ENCODE measurements at places on chromosomes 12 and 14.

- DNase-seq: no peak
These were observed 257.1 kb upstream of the NPAS3 start for GRCh38 chr14:32681598-32681997.

- DNase-seq: no peak
These were observed 30.3 kb downstream of the CD9 start for GRCh38 chr12:6230321-6231110.

DNA sequence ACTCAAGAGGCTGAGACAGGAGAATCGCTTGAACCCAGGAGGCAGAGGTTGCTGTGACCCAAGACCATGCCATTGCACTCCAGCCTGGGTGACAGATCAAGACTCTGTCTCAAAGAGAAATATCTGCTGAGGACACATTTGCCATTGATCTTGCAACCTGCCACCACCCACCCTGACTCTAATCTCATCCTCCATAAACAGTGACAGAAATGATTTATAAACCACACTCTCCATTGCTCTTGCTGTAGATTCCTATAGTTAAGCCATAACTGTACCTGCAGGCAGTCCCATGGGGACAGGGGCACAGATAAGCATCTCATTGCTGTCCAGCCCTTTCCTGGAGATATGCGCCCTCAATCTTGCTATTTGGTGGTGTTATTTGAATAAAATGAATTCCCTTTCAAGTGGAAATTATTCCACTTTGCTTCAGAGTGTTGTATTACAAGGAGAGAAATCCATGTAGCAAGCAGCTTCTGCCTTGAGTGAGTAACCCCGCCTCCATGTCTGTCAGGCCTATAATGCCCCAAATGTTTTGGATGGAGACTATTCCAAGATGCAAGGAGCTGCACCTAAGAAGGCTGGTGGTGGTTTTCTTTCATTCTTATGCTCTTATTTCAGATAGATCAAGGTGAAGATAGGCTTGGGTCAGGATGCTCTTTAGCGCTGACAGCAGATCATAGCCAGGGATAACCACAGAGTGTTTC, 3.0 kb upstream of the ZDHHC22 start:
- DNase-seq: no peak

- no peak for DNase-seq
These were observed 60.9 kb upstream of the TMEM263 start for GRCh38 chr12:106894774-106895173.

DNA sequence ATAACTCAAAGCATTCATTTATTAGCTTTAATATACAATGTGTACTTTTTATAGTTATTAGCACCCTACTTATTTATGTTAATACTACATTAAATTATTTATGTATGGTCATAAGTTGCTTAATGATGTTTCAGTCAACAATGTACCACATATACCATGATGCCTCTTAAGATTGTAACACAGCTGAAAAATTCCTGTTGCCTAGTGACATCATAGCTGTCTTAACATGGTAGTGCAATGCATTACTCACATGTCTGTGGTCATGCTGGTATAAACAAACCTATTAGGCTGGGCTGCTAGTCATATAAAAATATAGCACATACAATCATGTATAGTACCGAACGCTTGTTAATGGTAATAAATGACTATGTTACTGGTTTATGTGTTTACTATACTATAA, 120.4 kb downstream of the ANO6 start:
- DNase-seq: no peak

DNA sequence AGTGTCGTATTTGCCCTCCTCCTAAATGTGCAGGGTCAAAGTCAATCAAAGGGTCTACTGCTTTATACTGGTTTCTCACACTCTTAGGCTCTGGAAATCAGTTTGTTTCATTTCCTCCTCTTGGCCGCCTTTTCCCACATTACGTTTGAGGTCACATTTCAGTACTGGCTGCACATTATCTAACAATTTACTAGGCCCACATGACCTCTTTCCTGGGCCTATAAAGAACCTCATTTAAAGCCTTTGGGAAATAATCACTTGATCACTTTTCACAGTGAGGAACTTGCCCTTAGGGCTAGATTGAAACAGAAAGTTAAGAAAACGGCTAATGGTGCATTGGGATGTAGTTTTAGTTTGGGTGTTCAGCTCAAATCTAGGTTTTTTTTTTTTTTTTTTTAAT, 497.5 kb downstream of the RERGL start:
- no peak for DNase-seq

DNA sequence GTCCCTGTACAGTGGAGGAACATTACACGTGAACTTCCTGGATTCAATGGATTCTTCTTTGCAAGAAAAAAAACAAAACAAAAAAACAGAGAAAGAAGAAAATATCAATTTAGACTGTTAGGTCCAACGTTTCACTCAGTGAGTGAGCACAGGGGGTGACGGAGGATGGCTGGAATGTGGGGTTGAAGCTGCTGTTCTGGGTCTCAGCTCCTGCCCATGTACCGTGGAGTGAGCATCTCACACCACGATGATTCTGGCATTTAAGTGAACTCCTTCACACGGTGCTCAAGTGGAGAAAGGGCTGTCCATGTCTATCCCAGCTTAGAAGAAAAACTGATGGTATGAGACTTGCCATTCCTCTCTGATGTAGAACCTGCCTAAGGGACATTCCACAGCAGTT, 23.2 kb downstream of the CCND2 start:
- DNase-seq: no peak

DNA sequence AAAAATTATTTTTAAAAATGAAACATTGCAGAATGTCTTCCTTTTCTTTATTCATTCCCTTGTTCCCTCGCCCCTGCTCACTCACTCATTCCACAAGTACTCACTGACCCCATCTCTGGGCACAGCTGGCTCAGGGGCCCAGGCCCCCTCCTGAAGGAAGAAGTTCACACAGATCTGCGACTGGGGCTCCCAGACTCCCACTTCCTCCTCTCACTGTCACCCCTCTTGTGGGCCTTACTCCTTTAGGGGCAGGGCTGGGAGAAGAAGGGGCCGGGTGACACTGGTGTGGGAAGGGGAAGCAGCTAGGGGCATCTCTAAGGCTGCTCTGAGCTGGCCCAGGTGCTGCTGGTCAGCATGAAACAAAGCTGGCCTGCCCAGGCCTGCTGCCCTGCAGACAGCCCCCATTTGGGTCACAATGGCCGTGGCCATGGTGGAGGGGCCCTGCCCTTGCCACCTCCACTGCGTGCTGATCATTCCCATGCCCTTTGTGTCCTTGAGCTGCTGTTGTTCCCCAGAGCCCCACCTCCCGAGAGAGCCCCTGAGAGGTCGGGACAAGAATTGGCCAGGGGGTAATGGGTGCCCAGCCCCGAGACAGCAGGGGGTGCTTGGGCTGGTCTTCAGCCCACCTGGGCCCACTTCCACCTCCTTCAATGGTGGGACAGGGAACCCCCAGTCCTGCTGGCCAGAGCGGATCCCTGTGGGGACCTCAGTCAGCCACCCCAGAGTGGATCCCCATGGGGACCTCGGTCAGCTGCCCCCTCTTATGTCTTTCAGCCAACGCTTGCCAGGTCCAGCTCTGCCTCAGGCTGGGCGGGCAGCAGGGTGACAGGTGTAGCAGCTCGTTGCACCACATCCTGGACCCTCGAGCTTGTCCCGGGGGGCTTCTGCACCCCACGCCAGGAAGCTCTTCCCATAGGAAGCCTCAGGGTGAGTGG, 212.4 kb upstream of the C14orf180 start:
- DNase-seq: no peak

DNA sequence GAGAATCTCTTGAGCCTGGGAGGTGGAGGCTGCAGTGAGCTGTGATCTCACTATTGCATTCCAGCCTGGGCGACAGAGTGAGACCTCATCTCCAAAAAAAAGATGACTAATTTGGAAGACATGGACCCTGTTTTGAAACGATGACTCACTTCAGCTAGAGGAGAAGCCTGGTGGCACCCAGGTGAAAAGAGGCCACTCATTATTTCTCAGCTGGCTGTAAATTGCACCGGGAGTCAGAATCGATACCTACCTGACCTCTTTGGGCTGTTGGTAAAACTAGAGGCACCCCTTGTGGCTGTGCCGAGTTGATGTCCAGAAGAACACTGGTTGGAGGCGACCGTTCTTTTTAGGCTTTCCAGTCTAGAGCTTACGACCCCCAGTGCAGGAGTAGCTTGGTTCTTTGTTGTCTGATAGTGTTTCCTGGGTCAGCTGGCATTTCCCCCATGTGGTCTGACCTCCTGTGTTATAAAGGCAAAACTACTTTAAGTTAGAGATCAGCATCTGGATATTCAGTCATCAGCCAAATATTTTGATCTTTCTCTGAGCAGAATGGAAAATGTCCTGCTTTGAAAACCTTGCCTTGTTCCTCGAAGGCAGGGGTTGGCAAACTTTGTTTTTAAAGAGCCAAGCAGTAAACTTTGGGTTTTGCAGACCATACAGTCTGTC, 93.2 kb downstream of the CHST11 start:
- peak; percentile 12 for DNase-seq

DNA sequence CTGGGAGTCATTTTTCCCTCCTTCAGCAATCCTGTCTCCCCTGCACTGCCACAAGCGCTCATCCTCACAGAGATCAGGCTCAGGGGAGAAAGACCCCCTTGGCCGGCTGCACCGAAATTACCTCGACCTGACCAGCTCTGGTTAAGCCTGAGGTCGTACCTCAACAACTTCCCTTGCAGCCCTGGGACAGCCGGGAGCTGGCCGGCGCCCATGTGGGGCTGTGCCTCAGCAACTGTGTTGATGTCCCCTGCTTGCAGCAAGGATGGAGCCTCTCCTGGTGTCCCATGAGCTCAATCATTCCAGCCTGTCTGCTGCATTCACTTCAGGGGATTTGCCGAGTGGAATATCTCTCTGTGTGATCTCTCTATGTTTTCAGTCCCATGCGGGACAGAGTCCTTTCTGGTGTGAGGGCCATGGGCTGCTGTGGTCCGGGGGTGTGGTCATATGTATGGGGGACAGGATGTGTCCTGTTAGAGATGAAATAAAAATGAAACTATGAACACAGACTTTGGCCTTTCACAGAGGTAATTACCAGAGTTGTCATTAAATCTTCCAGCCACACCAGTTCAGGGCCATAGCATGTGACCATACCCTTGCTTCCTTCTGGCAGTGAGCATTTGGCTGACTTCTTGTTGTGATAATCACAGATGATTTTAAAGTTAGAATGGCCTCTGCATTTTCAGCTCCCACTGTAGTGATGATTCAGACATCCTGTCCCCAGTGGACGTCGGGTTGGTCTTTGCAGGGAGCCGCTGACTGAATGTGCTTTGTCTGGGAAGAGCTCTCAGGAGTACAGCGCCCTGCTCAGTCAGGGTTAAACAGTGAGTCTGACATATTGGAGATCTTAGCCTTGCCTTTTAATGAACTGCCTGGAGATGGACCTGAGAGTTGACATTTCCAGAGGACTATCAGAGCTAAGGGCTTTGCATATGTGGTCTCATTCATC, 405.9 kb downstream of the AACS start:
- no peak for DNase-seq

DNA sequence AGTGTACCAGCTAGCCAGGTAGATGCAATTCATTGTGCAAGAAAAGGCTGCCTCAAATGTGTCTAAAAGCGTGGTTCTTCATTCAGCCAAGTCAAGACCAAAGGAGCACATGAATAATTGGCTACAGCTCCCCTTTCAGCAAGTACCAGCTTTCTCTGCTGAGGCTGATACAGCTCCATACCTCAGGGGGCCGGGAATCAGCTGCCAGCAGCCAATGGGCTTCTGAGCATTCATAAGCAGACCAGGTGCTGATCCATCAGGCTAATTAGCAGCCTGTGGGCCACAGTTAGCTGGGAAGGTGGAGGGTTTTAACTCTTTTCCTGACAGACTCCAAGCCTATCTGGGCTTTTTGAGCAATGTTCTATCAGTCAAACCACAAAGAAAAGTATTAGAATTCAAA, 264.7 kb downstream of the APAF1 start:
- no peak for DNase-seq

GRCh38 chr14:95275494-95275893, 44.2 kb downstream of the CLMN start:
- DNase-seq: no peak

- no peak for DNase-seq
These were observed 11.9 kb upstream of the NUDT4 start for GRCh38 chr12:93365616-93366405.

- DNase-seq: no peak
These were observed 53.4 kb upstream of the DLK1 start for GRCh38 chr14:100673085-100673806.

DNA sequence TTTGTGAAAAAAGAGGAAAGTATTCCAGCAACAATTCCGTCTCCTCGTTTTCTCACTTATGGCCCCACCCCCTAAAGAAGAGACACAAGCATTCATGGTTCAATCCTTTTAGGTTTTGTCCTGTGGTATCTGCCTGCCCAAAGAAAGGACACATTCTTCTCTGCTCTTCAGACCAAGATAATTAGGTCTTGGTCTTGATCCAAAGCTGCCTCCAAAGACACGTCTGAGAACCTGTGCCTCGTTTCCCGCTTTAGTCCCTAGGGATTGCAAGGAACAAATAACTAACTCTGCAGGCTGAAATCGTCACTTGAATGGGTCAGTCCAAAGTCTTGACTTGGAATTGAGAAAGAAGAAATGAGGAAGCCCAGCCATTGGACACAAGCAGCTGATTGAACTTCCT, 202.7 kb upstream of the FAR2 start:
- no peak for DNase-seq

DNA sequence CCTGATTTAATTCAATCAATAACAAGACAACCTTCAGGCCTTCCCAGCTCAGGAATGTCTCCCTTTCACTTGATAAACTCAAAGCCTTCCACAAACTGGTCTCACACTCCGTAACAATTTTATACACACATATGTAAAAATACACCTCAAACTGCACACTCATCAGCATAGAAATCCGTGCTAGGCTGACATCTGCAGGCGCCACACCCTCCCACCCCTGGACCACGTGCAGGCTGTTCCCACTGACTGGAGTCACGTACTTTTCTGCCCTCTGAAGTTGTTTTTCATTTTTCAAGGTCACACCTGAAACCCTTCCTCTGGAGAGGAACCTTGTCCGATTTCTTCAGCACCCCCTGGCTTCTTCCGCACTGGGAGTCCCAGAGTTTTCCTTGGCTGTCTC, 27.6 kb downstream of the FBXO21 start:
- no peak for DNase-seq

DNA sequence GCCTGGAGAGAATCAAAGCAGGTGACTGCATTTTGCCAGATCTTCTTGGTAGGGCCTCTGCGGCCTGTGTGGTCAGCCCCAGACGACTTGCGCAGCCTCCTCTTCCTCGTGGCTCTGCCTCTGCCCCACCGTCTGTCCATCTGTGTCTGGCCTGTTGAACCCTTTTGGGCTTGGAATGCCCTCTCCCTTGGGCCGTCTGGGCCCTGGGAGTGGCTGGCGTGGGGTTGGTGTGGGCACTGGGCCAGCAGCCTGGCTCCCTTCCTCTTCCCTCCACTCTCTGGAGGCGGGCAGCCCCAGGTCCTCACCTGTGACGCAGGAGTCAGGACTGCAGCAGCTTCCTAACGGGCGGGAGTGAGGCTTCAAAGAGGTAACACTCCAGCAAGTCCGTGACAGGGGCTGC, 9.7 kb upstream of the CCDC197 start:
- DNase-seq: no peak

Data from H54 (cell line).